ENCODE measurements at places on chromosomes 5 and 9. TPM values are rescaled to one million over a fixed set of nuclear protein-coding genes. Genes with fewer than 3 reads are reported as not detected.

DNA sequence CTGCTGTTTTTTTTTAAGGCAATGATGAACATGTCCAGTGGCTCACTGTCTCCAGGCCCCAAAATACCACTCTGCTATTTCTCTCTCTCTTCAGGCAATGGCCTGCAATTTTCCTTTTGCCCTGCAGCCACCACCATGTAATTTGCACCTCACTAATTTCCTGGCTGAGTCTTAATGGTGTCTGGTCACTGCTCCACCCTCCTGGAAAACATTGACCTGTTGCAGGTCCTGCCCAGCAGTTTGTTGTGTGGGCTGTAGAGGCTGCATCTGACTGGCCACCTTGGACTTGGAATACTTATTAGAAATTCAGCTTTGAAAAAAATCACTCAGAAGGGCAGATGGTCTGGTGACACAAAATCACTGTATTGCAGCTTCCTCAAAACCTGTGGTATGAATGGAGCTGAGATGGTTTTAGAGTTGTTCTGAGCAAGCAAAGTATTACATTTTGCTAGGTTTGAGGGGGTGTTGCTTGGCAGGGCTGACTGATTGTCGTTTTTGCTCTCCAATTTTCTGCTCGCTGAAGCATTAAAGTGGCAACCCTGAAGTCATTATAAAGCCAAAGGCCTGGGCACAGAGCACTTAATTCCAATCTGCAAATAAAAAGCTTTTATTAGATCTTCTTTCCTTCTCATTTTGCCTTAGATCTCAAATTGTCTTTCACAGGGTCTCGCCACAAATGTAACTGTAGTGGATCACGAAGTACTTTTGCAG, 134.8 kb downstream of the TMEM174 start:
- no peak for DNase-seq

GAPT gene
- total RNA-seq = not detected

FAF2 gene
- 37.7 TPM for total RNA-seq

GRCh38 chr5:146158255-146158654, 24.2 kb downstream of the LARS1 start:
- no peak for DNase-seq

DNA sequence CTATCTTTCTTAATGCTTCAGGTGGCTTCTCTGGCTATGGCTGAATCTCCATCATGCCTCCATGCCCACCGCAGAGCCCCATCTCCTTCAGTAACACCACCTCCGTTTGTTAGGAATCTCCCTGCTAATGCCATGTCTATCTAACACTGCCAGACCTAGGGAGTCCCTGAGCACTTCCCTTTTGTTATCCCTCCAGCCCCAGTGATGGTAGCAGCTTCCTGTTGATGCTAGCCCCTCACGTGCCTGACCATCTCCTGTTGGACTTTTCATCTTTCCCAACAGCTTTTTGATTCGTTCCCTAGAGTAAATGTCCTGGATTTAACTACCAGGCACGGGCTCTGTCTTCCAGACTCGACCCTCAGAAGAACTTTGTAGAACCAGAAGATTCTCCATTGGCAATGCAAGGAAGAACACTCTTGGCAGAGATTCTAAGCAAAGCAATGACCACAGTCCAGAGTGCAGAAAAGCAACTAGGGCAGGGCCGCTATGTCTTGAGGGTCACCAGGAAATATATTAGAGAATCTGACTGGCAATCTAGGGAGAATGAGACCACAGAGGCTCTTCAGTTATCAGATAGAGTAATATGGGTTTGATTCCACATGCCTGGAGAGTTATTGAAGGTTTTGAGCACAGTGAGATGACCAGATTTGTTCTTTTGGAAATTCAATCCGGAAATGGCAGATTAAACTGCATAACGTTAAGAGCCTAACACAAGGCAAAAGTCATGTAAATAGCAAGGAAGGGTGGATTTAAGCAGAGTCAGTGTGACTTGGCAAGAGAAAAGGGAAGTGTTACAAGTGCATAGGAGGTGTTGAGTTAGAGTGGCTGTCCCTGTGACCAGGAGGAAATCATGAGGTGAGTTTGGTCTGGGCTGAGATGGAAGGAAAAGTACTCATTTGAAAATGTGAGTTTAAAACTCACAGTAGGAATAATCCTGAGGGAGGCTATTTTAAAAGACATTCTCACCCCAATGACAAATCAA, 555.2 kb downstream of the ACTL7B start:
- no peak for DNase-seq

MEIKIN gene
- total RNA-seq = not detected

DNA sequence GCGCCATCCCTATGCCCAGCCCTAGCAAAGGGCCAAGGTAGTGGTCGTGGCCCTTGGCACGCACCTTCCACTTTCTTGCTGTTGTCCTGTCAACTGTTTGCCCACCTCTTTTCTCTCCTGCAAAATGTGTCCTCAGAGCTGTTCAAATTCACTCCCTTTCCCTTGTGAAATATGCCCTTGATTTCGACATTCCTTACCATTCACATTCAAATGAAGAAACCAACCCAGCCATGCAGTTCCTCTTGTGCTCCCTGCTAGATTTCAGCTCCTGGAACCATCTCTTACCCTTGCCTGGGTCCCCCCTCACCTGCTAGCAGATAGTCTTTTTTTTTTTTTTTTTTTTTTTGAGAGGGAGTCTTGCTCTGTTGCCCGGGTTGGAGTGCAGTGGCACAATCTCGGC, 19.6 kb upstream of the HRH2 start:
- DNase-seq = no peak

PCDHB11 gene
- not detected for total RNA-seq

DNA sequence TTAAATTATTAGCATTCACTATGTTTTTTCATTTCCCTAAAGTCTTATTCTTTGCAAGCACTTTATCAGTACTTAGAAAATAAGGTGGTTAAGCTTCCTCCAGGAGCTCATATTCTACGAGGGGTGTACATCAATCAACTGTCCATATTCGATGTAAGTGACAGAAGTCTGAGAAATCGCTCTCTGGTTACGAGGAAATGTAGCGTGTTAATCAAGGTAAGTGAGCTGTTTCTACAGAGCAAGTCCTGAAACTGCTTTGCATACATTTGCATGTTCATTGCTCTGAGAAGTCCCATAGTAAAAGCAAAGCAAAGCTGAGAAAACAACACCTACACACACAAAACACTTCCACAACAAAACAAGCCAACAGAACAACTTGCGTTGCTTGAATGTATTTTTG, 893.9 kb upstream of the DMAC1 start:
- no peak for DNase-seq

DNA sequence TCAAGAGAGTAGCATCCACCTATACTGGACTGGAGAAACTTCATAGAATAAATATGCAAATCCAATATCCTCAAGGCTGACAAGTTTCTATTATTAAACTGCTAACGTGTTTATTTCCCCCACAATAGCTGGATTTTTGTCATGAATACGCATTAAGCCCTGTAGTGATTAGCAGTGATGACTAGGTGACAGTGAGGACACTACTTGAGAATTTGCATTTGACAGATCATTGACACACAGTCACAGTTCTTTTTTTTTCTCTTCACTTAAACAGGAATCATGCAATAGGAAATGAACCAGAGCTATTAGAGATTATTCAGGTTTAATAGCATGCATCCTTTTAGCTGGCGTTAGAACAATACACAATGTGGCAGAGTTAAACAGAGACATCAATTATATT, 35.3 kb downstream of the MPDZ start:
- no peak for DNase-seq

ARID3C gene
- total RNA-seq = not detected

DNA sequence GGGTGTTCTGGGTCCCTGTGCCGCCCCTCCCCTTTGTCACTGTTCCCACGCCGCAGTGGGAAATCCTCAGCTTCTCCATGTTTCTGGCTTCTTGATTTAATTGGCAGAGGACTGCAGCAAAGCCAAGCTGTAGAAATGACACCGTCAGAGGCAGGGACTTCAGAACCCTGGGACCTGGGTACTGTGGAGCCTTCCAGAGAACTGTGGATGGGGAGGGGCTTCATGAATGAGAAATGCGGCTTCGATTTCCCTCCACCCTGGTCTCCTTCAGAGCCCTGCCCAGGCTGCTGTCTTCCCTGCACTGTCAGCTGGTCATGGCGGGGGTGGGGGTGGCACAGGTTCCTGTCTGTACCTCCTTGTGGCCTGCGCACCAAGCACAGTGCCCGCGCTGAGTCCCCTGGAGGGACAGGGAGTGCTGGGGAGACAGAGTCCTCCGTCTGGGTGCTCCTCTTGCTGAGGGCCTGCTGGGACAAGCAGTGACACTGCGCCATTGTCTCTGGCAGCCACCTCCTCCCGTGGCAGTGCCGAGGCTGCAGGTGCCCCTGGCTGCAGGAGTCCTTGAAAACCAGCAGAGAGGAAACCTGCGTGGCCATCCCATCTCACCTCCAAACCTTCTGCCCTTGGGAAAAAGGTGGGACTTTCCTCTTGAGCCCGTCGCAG, 47.2 kb downstream of the COL5A1 start:
- no peak for DNase-seq

DNA sequence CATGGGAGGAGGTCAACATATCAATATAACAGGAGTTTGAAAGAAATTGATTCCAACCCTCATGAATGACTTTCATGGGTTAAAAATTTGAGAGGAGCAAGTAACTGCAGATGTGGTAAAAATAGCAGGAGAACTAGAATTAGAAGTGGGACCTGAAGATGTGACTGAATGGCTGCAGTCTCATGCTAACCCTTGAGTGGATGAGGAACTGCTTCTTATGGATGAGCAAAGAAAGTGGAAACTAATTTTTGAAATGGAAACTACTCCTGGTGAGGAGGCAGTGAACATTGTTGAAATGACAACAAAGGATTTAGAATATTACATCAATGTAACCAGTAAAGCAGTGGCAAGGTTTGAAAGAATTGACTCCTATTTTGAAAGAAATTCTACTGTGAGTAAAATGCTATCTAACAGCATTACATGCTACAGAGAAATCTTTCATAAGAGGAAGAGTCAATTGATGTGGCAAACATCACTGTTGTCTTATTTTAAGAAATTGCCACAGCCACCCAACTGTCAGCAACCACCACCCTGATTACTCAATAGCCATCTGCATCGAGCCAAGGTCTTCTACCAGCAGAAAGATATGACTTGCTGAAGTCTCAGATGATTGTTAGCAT, 1683.2 kb downstream of the MAT2B start:
- no peak for DNase-seq

DNA sequence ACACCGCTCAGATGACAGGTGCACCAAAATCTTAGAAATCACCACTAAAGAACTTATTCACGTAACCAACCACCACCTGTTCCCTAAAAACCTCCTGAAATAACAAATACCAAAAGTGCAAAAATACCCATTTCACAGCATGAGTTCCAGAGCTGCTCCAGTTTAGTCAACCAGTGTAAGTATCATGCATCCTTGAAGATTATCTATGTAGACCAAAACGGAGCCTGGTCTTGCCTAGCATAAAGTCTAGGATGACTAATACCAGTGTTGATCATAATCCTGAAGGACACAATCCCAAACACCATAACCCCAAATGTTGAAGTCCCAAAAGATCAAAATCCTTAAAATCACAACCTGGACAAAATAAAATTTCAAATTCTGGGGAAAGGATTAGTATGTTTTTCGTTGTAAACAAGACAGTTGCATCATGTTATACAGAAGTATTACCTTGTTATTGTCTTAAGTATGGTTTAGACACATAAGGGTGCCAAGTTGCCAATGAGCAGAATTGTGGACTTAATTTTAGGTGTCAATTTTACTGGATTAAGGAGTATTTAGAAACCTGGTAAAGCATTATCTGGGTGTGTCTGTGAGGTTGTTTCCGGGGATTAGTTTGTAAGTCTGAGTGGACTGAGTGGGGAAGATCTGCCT, 18.1 kb downstream of the VCP start:
- no peak for DNase-seq

SPATA24 gene
- total RNA-seq = 6.8 TPM

LCN15 gene
- total RNA-seq = not detected

- DNase-seq = no peak
These were observed 387.4 kb upstream of the KIF2A start for GRCh38 chr5:61918611-61919010.

CDKN2A gene
- 0.43 TPM for total RNA-seq

DNA sequence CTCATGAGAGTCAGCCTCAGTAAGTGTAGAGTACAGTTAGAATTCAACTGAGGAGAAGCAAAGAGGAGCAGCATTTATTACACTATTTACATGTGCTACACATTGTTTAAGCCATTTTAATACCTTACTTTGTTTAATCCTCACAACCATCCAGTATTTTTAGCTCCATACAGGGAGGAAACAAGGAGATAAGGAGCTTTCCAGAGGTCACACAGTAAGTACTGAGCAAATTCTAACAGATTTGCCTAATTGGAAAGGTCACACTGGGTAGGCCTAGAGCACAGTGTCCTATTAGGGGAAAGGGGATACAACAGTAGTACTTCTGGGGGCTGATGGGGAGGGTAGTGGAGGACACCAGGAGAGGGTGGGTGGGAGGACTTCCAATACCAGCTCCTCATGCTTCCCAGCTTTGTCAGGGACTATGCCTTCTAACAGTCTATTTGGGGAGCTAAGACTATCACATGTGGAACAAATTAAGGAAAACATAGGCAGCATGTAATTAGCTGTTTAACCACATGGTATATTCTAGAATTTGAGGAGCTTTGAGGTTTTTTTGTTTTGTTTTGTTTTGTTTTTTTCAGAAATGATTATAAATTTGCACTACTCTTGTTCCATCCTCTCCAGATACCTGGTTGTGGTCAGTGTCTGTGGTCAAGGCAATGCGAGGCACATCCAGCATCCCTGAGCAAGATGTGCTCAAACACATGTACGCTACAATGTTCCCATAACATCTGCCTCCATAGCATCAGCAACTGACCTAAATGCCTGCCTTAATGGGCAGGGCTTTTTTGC, 96.0 kb upstream of the SLC12A2 start:
- DNase-seq = no peak
